ENCODE measurements at places on chromosomes 4 and X. TPM values are rescaled to one million over a fixed set of nuclear protein-coding genes. Genes with fewer than 3 reads are reported as not detected.
A peak's percentile ranks its signal among the peaks of the same experiment; 100 is the strongest.

DNA sequence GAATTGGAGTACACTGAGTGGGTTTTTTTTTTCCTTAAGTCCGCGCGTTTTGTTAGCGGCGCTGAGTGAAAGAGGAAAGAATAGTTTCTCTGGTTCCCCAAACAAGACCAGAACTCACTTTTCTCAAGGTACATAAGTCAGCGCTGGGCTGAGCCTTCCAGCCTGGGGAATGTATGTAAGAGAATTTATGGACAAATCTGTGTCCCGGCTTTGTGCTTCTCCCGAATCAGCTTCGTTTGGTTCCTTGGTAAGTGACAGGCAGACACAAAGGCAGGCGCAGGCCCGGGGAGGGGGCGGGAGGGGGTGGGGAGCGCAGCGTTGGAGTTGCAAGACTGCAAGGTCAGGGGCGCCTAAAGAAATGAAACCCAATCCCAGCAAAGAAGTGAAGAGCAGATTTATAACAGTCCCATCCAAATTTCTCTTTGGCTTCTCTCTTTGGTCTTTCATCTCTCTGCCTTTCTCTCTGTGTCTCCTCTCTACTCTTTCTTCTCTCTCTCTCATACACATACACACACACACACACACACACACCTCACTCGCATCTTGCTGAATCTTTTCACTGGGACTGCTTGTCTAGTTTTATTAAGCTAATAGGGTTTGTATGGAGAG is 981 bp downstream of the TET2 start:
- peak overlapping the region; percentile 83 for H3K27ac ChIP-seq
- H3K27me3 ChIP-seq: no peaks in the 10 kb centered on the region
- DNase-seq: no peak
- H3K4me3 ChIP-seq: peak overlapping the region; percentile 53
- no peaks in the 10 kb centered on the region for H3K36me3 ChIP-seq

DNA sequence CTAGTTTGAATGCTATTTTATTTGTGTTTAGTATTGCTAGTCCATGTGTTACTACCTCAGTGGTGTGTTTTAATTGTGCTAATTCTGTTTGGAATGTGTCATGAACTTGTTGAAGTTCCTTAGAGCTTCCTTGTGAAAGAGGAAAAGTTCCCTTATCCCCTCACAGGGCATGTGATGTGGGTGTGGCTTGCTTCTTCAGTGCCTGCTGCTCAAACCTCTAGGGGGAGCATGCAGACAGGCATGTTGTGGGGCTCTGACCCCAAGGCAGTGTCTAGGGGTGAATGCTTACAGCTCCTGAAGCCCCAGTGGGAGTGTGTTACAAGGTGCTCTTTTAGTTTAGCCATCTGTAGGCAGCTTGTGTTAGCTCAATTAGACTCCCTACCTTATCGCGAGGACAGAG is 86.5 kb downstream of the MAGED4 start:
- H3K27ac ChIP-seq: no peak overlapping the region
- no peaks in the 10 kb centered on the region for H3K36me3 ChIP-seq
- no peaks in the 10 kb centered on the region for H3K27me3 ChIP-seq
- DNase-seq: no peak
- H3K4me1 ChIP-seq: no peaks in the 10 kb centered on the region
- H3K4me3 ChIP-seq: no peak overlapping the region

- DNase-seq: no peak
- no peak overlapping the region for H3K27ac ChIP-seq
- no peaks in the 10 kb centered on the region for H3K27me3 ChIP-seq
- no peaks in the 10 kb centered on the region for H3K36me3 ChIP-seq
- H3K4me3 ChIP-seq: no peak overlapping the region
Observed at GRCh38 chr4:6235012-6235411, 34.6 kb upstream of the WFS1 start.

GRCh38 chr4:74475091-74475800 is 30.3 kb downstream of the AREG start:
- H3K4me1 ChIP-seq: no peaks in the 10 kb centered on the region
- H3K27me3 ChIP-seq: no peaks in the 10 kb centered on the region
- H3K4me3 ChIP-seq: no peak overlapping the region
- H3K27ac ChIP-seq: no peak overlapping the region
- no peaks in the 10 kb centered on the region for H3K36me3 ChIP-seq

MAP7D2 gene
- 0.28 TPM for total RNA-seq

COX7B2 gene
- total RNA-seq: not detected

CXCL6 gene
- 1.5 TPM for total RNA-seq

Data from ovary (tissue), 10 donors.